ENCODE measurements at places on chromosomes 4 and X.
A peak's percentile ranks its signal among the peaks of the same experiment; 100 is the strongest.

- DNase-seq, result no peak
These were observed 172.3 kb downstream of the SHROOM3 start for GRCh38 chr4:76607266-76607799.

- DNase-seq, result no peak
These were observed 130.3 kb downstream of the DIPK2B start for GRCh38 chrX:45070116-45071007.

- DNase-seq, result no peak
These were observed 389.7 kb upstream of the NR3C2 start for GRCh38 chr4:148831945-148832344.

- DNase-seq, result no peak
These were observed 25.5 kb downstream of the NELFA start for GRCh38 chr4:1983053-1983845.

GRCh38 chrX:19739683-19740082, 147.7 kb downstream of the SH3KBP1 start:
- peak; percentile 37 for DNase-seq

GRCh38 chrX:153812220-153812619, 17.8 kb downstream of the SSR4 start:
- no peak for DNase-seq

DNA sequence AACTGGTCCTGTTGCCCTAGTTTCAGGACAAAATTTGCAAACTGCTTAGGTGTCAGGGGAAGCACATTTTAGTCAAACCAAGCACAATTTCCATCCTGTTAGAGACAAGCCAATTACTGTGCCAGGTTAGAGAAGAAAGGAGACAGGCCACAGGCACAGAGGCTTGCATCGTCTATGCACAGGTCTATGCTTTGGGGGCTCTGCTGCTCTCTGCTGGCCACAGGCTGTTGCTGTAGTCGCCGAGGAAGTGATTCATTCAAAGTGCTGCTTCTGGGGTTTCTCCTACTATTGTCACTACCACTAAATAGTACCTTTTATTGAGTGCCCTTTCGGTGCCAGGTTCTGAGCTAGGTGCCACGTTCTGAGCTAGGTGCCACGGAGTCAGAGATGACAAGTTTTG, 45.5 kb downstream of the VGLL1 start:
- peak; percentile 31 for DNase-seq

DNA sequence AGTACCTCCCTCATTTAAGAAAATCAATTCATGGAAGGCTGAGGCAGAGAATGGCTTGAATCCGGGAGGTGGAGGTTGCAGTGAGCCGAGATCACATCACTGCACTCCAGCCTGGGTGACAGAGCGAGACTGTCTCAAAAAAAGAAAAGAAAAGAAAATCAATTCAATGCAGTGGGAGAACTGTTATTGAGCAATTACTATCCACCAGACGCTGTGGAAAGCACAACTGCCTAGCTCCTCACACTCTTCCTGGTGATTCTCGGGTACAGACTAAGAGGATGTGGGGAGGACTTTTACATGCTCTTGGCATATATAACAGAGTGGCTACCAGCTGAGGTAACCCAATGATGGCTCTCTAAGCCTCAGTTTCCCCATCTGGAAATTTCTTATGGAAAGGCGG, 2.7 kb upstream of the TMSB4X start:
- DNase-seq, result no peak

DNA sequence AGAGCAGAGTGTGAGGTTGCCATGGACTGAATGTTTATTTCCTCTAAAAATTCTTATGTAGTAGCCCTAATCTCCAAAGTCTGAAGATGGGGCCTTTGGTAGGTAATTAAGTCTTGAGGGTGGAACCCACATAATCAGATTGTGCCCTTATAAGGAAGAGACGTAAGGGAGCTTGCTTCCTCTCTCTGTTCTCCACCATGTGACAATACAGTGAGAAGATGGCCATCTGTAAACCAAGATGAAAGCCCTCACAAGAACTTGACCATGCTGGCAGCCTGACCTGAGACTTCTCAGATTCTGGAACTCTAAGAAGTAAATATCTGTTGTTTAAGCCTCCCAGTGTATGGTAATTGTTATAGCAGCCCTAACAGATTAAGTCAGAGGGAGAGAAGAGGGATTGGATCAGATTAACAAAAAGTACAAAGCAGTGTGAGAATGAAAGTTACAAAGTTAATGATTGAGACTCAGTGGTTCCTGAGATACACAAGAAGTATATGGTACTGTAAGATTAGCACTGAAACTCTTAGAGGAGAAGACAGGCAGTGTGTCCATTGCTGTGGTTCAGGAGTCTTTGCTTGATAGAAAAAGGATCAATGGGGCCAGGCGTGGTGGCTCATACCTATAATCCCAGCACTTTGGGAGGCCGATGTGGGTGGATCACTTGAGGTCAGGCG, 82.5 kb upstream of the GC start:
- DNase-seq, result no peak

DNA sequence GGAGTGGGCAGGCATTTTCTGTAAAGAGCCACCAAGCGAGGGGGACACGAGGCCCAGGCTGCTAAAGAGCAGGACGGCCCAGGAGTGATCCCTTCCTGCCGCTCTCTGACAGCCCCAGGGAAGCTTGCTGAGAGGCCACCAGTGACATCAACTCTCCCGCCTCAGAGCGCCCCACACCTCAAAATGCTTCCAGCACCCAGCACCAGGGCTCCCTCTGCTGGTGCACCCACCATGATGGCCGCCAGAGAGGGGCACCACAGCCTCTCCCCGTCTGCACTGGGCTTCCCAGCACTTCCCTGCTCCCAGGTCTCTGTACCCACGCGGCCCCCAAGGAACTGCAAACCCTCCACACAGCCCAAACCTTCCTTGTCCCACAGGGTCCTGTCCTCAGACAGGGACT, 40.4 kb downstream of the GAK start:
- peak; percentile 23 for DNase-seq

DNA sequence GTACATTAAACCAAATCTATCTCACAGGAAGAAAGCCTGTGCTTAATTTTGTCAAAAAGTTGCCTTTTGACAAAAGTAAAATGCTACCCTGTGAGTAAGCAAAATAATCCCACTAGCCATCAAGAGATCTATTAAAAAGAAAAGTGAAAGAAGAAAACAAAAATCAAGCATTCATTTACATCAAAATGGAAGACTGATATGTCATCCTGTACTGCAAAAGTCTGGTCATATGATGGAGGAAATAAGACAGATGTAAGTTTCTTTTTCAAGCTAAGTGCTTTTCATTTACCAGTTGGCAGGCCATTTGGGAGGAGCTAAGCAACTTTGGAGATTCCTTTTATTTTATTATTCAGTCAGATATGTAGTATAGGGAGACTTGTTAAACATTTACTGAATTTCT, 387.4 kb downstream of the SPOCK3 start:
- DNase-seq, result no peak

DNA sequence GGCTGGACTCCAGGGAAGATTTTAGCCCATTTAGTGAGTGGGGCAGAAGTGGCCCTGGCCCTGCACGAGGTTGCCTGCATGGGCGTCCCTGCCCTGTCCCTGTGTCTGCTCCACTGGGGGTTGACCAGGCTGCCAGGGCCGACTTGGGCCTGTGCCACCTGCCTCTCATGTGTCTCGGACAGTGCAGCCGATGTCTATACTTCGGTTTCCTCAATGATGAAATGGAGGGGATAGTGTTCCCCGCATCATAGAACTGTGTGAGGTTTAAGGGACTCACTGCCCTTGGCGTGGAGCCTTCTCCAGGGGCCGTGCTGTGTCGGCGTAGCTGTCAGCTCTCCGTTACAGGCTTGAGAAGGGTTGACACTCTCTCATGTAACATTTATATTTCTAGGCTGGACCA, 27.0 kb upstream of the MSANTD1 start:
- no peak for DNase-seq

- DNase-seq, result no peak
These were observed 7.4 kb downstream of the PPP1R2C start for GRCh38 chrX:42770566-42770965.

- DNase-seq, result no peak
These were observed 347.6 kb upstream of the FAM241A start for GRCh38 chr4:111797455-111798163.

GRCh38 chrX:40543661-40544328, 37.0 kb upstream of the ATP6AP2 start:
- peak; percentile 28 for DNase-seq

- no peak for DNase-seq
These were observed 139.7 kb downstream of the EFHC2 start for GRCh38 chrX:44203791-44204190.

DNA sequence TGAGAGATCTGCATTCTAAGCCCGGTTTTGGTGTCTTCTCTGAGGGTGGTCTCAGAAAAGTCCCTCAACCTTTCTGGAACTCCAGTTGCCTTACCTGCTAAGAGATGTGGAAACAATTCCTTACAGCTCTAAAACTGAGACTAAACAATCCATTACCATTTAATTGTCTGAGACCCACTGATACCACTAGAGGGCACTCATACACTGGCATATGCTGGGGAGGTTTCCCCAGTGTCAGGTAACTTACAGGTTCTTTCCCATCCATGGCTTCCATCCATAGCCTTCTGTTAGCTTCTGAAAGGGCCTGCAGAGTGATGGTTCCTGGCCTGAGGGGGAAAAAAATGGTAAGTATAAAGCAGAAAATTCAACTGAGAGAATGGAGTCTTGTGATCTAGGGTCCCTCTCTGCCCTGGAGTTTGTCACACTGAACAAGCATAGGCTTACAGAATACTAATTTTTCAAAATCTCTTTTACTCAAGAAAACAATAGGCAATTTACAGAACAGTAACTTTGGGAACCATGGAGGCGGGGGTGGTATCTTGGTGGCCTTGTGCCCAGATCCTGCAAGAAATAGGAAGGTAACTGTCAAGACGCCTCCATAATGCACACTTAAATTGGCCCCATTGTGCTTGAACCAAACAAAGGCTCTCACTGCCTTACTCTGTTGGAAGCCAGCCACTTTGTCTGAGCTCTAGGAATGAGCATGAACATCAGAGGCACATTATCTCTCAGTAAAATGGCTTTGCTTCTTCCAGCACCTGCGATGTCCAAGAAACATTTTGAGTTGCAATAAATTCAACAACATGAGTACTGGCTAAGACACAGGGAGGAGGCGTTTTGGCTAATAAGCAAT, 236.1 kb downstream of the OPHN1 start:
- DNase-seq, result peak; percentile 4

- DNase-seq, result no peak
These were observed 6.7 kb upstream of the GPRIN3 start for GRCh38 chr4:89314291-89314690.

GRCh38 chrX:110795645-110796406, at the start of gene CHRDL1:
CHRDL1 (minus strand) TSS chrX:110795817; CDS start chrX:110792181, 3,636 bp downstream.
- peak; percentile 38 for DNase-seq

GRCh38 chrX:28408017-28408723, 179.1 kb upstream of the IL1RAPL1 start:
- no peak for DNase-seq

Measured in neural crest cell (in vitro differentiated cells).